ENCODE measurements at places on chromosomes 6 and 20.

DNA sequence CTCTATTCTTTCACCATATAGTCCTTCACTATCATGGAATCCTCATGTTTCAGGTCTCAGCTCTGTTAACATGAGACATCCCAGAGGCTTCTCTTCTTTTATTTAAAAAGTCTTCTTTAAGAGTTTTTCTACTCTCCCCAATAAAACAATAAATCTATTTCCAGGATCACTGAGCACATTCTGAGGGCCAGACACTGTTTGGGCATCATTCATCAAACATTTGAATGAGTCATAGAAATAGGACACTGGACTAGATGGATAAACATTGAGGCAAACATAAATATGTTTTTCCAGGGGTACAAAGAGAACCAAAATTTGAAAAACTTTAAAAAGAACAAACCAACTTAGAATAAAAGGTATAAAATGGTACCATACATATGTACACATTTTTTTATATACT is 554.4 kb downstream of the KIF16B start:
- no peak for DNase-seq

DNA sequence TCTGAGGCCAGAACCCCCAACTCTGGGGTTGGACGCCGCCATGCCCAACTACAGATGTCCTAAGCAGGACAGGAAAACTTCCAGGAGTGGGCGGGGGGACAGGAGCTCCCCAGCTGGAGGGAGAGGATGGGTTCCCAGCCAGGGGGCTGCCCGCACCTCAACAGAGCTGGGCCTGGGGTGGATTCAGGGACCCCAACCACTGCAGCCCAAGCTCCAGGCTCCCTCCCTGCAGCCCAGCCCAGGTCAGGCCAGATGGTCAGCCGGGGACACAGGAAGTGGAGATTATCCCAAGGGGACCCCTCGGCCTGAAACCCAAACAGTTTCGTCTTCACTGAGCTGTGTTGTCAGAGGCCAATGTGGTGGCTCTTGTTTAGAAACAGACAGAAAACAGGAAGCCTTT is 9.4 kb downstream of the LAMA5 start:
- DNase-seq: no peak

GRCh38 chr6:166515072-166515810 is 71.2 kb downstream of the RAMACL start:
- DNase-seq: no peak

DNA sequence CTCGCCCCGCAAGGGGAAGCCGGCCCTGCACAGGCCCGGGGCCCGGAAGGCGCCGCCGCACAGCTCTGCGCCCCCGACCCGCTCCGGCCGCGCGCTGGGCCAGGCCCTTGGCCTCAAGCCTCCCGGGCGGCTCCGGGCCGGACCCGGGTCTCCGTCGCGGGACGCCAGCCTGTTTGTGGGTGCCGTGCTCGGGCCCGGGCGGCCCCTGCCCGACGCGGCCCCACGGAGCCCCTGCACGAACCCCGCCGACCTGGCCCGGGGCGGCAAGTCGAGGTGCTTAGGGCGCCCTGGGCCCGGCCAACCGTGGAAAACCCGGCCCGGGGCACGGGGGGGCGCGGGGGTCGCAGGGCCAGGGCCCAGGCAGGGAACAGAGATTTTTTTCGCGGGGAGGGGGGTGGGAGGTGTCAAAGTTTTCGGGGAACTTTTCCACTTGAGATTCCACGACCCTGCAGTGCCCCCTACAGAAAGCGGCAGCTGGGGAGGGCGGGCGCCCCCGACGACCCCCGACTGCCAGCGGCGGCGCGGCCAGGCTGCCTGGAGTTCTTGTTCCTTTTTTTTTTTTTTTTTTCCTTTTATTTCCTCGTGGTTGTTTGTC is 805 bp upstream of the STX16 start:
- no peak for DNase-seq

GRCh38 chr6:55704421-55704820 is 125.4 kb upstream of the HMGCLL1 start:
- no peak for DNase-seq

DNA sequence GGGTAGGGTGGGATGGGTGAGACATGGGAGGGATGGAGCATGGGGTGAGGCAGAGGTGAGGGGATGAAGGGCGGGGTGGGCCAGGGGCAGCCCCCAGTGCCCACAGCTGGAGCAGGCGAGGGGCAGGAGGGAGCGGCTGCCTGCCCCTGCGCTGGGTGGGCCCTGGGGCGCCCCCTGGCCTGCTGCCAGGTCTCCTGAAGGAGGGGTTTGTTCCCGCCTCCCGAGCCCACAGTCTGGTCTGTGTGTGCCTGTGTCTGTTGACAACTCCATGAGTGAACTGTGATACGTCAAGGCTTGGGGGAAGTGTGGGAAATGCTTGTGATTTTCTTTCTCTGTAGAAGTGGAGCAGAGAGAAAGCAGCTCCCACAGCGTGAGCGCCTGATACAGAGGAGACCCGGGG is 10.9 kb upstream of the MRGBP start:
- no peak for DNase-seq

- no peak for DNase-seq
These were observed 2.6 kb upstream of the RSPH3 start for GRCh38 chr6:159002432-159003155.

GRCh38 chr6:130853555-130854183 is 26.5 kb downstream of the SMLR1 start:
- DNase-seq: no peak

DNA sequence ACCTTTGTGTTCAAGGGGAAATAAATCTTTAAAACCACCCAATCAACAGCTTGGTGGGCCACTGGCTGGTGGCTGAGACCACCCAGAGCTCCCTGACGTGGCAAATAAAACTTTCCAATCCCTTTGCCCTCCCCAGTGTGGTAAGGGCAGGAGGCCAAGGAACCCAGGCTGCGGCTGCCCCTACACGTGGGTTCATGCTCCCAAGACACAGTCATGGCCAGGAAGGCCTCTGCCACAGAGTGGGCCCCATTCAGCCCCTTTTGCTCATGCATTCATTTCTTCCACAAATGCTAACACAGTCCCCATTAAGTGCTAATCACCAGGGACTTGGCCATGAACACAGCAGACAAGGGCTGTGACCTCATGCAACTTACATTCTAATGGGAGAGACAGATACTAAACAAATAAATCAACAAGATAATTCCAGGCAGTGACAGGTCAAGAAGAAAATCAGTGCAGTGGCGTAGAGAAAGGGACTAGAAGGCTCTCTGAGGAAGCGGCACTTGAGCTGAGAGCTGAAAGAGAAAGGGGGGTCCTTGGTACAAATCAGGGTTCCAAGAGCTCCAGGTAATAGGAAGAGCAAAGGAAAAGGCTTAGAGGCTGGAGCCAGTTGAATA is 13.8 kb downstream of the PREX1 start:
- DNase-seq: no peak

DNA sequence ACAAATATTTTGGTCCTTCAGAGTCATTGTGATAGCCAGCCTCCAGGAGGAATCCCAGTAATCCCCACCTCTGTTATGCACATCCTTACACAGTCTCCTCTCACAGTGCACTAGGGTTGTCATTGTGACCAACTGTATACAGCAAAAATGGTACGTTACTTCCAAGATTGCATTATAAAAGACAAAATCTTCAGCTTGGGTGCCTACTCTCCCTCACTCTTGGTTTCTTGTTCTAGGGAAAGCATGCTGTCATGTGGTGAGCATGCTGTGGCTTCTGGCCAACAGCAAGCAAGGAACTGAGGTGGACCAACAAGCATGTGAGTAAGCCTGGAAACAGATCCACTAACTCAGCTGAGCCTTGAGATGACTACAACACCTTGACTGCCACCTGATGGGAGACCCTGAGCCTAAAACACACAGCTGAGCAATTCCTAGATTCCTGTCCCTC is 130.1 kb upstream of the DST start:
- DNase-seq: no peak

DNA sequence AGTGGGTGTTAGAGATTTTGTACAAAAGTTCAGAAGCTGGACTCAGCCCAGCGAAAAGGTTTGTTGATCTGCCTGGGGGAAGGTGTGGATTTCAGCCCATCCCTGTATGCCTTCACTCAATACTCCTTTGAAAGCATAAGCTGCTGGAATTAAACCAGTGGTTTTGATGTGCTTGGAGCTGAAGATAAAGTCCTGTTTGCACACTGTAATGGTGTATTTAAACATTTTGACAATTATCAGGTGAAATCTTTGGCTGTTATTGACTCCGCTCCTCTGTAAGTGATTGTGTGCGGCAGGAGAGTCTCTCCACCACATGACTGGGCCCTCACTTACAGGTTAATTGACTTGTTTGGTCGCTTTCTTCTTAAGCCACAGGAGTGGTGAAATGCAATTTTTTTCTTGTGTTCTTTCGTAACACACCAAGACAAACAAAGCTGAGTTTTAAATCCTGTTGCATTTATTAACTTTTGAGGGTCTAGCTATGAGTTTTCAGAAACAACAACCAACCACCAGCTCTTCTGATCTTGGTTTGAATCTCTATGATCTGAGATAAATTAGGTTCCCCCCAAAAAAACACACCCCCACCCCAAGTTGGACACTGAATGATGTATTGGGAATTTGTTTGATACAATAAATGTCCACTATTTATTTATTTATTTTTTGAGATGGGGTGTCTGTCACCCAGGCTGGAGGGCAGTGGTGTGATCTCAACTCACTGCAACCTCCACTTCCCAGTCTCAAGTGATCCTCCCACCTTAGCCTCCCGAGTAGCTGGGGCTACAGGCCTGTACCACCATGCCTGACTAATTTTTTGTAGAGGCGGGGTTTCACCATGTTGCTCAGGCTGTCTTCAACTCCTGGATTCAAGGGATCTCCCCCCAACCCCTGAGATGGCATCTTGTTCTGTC is 46.3 kb upstream of the NCOA3 start:
- no peak for DNase-seq

- no peak for DNase-seq
These were observed 32.7 kb upstream of the FANCE start for GRCh38 chr6:35419417-35419816.

- no peak for DNase-seq
These were observed 5.5 kb downstream of the EDN1 start for GRCh38 chr6:12295558-12296254.

DNA sequence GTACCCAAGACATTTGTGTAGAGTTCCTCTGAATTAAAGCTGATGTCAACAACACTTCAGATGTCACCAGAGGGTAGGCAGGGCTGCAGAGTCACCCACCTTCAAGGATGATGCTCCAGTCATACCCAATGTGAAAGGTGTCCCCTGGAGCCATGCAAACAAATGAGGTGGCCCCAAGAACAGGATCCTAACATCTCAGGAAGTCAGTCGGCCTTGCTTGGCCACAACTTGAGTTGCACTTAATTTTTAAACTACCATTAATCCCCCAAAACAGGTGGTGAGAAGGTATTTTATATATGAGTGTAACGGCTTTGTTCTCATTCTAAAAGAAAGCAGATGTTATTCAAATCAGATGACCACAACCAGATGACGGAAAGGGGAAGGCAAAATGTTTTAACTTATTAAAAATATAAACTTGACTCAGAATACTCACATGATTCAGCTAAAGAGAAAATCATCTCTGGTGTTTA is 21.1 kb upstream of the SERPINB1 start:
- no peak for DNase-seq

- DNase-seq: no peak
These were observed 115.0 kb downstream of the PDSS2 start for GRCh38 chr6:107344383-107344782.

- DNase-seq: peak; percentile 77
These were observed 107.9 kb downstream of the MAP3K7 start for GRCh38 chr6:90478789-90479602.

- peak; percentile 16 for DNase-seq
These were observed 10.1 kb downstream of the EZR start for GRCh38 chr6:158808941-158809678.

DNA sequence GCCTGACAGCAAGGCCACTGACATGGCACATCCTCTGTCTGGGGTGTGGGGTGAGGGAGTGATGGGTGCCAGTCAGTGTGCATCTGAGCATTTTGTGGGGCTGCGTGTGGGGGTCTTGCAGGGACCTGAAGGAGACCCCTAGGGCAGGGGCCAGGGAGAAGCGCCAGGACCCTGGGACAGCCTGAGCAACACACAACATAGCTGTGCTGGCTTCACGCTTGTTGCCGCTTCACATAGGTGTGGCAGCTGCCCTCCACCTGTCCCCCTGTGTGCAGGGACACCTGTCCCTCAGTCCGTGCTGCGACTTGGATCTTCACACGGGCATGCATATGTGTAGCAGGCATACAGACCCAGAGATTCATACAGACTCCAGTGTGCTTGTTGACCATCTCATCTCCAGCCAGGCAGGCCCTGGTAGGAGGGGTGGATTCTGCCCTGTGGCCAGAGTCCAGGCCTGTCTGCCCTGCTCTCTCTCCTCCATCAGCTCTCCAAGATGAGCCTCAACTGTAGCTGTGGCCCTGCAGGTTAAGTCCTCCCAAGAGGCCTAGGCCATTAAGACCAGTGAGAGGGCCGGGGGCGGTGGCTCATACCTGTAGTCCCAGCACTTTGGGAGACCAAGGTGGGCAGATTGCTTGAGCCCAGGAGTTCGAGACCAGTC is 3.2 kb upstream of the NPBWR2 start:
- no peak for DNase-seq

- peak; percentile 78 for DNase-seq
These were observed 90.7 kb upstream of the ARID1B start for GRCh38 chr6:156686301-156686994.

- DNase-seq: no peak
These were observed 149.6 kb downstream of the CDH26 start for GRCh38 chr20:60107621-60108390.

- no peak for DNase-seq
These were observed 618.4 kb downstream of the MMUT start for GRCh38 chr6:48844696-48845095.

GRCh38 chr6:13696226-13696625 is 15.4 kb downstream of the RANBP9 start:
- no peak for DNase-seq

- DNase-seq: peak; percentile 90
These were observed 614.9 kb downstream of the CDH26 start for GRCh38 chr20:60573003-60573680.

DNA sequence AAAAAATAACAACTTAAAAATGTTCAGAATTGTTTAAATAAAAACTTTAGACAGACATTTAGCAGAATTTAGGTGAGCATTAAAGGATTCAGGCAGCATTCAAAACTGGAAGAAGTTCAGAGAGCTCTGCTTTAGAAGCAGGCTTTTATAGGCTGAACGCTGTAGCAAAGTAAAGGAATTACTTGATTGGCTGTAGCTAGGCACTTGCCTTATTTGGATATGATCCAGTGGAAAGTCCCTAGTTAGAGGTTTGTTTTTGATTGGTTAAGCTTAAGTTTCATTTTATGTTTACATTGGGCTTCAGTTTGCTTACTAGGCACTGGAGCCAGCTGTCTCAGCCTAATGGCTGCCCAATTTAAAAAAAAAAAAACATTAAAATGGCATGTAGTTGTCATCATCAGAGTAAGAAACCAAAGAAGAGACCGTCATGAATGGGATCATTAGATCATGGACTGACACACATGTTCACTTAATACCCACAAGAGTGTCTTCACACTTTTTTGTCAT is 65.1 kb downstream of the CBFA2T2 start:
- DNase-seq: peak; percentile 97

All from NCI-H2081 (cell line).